ENCODE measurements at places on chromosomes 12 and 14.

DNA sequence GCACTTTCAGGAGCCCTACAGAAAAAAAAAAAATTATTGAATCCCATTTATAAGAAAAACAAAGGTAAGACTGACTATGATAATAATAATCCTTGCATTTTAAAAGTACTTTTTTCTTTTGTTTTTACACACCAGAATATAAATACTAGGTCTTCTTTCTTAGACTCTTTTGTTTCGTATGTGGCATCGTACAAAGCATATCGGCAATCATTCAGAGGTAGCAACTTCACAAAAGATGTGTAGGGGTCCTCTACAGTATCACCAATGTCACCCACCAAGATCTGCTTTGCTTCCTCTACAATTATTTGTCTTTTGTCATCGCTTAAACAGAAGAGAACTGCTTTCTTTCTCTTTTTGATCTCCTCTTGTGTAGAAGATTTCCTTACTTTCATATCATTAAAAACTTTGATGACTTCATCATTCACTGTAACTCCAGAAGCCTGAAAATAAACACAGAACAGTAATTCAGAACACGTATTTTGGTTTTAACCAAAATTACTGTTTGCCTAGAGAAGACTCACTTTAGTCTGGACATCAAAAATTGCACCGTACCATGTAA, 1.2 kb downstream of the CFL2 start:
- DNase-seq: no peak

DNA sequence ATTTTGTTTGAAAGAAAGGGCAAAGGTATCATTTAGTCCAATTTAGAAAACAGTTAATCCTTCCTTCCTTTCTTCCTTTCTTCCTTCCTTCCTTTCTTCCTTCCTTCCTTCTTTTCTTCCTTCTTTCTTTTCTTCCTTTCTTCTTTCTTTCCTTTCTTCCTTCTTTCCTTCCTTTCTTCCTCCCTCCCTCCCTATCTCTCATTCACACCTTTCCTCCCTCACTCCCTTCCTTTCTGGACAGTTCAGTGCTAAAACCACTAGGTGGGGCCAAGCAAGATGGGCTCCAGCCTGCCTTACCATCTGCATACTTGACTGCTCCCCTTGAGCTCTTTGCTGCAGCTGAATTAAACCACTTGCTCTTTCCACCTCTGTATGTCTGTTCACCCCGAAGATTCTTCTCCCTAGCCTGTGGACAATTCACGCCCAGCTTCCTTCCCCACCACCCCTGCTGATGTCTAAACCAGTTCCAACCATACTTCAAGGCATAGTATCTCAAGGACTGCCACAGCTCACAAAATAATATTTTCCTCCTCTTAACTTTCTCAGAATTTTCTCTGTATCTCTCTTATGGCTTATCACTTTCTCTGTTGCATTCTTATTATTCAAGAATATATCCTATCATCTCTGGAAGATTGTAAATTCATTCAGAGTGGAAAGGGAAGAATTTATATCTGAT, 78.0 kb downstream of the DBX2 start:
- DNase-seq: no peak

DNA sequence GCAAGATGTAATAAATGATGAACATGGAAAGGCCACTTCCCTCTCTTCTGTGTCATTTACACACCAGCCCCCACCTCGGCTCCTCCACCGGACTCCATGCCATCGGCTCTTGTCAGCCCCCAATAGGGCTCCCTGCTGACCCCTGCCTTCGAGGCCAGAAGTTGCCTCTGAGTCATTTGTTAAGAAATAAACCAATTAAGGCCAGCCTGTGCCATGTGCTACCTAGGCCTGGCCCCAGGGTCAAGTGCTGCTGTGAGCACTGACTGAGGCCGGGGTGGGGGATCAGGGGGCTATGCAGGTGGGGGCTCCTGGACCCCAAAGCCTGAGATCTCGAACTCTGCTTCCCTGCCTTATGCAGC, 53.2 kb downstream of the TESC start:
- peak; percentile 63 for DNase-seq

GRCh38 chr14:46404865-46405811, 246.4 kb downstream of the RPL10L start:
- no peak for DNase-seq

- no peak for DNase-seq
Measured at GRCh38 chr14:70398706-70399431, 18.0 kb downstream of the SYNJ2BP start.

GRCh38 chr12:118912697-118913270, 68.6 kb upstream of the SRRM4 start:
- no peak for DNase-seq

DNA sequence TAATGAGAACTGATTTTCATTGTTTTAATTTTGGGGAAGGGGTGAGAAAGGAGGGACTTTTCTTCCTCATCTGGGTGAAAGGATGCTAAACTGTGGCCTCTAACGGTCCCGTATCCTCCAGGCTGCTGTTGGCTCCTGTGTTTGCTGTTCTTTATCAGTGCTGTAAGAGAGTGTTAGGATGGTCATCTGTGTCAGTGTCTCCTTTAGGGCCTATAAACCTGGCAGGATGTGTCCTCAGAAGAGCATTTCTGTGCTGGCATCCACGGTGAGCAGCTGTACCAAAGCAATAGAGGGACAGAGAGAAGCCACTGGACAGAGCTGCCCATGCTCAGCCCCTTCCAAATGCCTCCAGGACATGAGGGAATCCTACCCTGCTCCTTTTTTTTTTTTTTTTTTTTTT, 253.1 kb downstream of the ZFP36L1 start:
- no peak for DNase-seq

DNA sequence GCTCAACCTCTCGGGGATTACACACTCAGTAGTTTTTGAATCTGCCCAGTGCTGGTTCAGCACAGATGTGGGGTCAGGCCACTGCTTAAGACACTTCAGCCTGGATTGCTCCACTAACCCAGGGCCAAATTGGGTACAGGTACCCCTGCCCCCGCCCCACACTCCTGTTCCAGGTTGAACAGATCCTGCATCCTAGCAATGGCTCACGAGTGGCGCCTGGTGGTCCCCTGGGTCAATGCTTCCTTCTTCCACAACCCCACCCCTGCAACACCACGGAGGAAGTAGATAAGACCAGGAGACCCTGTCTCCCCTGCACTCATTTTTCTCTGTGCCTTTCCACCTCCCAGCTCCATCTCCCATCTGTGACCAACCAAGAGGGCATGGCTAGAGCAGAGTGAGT, 108.4 kb downstream of the ESRRB start:
- no peak for DNase-seq

- no peak for DNase-seq
Measured at GRCh38 chr12:104356231-104357115, 52.9 kb downstream of the EID3 start.

GRCh38 chr12:66965621-66966020, 286.7 kb upstream of the GRIP1 start:
- no peak for DNase-seq

DNA sequence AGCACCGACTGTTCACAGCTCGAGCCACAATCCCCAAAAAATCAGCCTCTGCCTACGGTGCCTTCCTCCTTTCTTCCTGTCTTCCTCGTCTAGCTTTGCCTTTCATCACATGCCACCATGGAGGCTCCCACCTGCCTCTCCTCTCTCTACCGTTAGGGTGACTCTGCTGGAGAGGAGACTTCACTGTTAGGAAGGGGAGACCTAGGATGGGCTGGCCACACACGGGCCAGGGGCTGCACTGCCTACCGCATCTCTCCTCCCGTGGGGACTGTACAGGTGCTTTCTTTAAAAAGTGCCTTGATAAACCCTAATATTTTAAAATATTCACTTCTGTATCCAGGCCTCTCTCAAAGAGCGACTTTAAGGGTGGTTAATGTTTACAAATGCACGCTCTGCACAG, 1104.7 kb downstream of the BCL11B start:
- no peak for DNase-seq

DNA sequence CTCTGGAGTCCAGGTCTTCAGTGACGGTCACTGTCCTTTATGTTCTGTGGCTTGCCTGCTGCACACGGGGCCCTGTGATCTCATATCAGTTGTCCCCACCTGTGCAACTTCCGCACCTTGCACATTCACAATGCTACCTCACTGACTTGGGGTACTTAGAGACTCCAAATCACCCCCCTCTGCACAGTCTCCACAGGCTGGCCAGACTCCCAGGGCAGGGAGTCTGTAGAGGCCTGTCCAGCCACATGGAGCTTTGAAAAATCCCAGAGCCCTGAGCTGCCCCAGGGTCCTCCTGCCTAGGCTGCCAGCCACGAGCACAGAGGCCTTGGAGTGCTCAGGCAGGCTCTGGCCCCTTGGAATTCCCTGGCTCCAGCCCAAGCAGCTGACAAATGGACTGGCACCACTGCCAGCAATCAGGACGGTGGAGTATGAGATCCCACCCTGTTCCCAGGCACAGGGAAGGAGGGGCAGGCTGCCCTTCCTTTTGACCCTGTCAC, 26.4 kb downstream of the CMKLR1 start:
- no peak for DNase-seq

GRCh38 chr12:549476-550082, 89.8 kb downstream of the B4GALNT3 start:
- no peak for DNase-seq

- DNase-seq: no peak
Measured at GRCh38 chr14:91369628-91370445, 47.8 kb downstream of the CCDC88C start.

DNA sequence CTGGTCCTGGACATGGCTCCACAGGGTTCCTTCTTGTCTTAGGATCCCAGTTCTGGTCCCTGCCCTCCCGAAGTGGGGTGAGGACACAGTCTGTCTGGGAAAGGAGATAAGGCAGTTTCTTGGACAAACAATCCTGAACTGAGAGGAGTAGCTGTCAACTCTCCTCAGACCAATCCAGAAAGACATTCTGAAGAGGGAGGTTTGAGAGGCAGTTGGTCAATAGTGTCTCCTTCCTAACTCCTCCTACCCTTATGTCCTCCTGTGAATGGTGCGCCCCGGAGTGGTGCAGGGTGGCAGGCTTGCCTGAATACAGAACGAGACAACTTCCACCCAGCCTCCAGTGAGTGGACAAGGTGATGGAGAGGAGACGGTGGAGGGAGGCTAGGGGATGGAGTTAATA, 15.4 kb upstream of the ASIC1 start:
- no peak for DNase-seq

DNA sequence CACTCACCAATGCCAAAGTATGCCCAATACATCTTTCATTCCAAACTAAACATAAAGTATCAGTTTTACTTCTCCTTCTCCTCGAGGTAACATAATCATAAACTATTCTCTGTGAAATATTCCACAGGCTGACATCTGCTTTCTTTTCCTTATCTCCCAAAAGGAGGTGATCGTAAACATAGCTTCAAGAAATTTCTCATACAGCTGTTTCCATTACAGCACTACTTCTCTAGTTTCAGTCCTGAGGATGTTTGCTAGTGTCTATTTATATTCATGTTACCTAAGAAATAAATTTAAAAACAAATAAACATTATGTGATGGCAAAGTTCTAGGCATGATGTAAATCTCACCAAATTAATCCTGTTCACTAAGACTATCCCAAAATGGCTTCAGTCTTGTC, 90.1 kb upstream of the CPSF6 start:
- no peak for DNase-seq

- no peak for DNase-seq
Measured at GRCh38 chr14:92564344-92565039, 50.9 kb downstream of the RIN3 start.

GRCh38 chr12:132116709-132117557, 27.2 kb downstream of the DDX51 start:
- no peak for DNase-seq

- DNase-seq: no peak
Measured at GRCh38 chr14:86015941-86016340, 486.0 kb downstream of the FLRT2 start.

- no peak for DNase-seq
Measured at GRCh38 chr14:20412411-20412810, 890 bp downstream of the TEP1 start.

DNA sequence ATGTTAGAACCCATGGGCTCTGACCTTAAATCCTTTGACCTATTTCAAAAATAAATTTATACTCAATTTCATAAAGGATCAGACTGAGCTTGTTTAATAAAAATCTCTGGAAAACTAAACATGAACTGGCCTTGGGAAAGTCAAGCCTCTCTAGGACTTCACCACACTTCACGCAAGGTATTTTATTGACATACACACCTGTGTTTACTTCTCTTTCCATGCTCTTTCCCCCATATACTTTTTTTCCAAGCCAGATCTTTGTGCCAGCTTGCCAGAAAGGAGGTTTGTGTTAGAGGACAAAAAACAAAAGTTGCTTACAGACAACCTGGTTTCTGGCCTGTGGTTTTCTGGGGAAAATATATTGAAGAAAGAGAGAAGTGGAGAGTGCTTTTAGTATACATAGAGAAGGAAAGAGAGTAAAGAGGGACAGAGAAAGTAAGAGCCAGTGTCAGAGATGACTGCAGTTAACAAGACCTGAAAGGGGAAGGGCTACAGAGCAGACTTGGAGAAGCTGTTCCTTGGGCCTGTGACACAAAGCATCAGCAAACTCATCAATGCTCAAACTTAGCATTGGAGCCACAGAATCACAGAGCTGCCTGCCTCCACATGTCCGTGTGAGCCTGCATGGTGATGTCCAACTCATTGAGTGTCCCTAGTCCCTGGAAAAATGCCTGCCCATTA, 77.3 kb upstream of the TMTC2 start:
- DNase-seq: no peak

DNA sequence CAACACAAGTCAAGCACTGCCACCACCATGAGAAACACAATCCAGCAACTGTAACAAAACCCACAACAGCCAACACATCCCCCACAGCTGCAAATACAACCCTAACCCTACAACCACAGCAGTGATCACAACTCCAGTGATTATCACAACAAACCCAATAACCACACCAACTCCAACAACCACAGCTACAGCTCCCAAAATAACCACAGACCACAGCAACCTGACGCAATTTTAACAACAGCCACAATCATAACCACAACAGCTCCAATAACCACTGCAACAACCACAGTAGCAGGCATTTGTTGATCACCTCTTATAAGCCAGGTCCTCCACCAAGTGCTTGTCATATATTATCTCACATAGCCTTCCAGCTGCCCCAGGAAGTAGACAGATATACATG, 42.2 kb upstream of the FAM181A start:
- no peak for DNase-seq

DNA sequence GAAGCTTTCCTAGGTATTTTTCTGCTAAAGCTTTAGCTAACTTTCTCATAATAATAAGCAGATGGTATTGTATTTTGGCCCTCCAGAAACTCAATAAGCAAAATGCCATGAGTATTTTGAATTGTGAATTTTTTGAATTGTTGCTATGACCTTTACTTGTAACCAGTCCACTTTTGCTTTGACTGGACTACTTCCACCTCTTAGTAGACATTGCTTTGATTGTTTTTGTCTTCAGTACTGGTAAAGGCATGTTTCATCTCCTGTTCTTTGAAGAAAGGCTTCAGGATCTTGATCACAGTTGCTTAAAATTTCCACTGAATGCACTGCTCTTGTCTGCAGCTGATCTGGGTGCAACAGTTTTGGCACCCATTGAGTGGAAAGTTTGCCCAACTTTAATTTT, 102.3 kb downstream of the TRMT5 start:
- DNase-seq: no peak

- DNase-seq: no peak
Measured at GRCh38 chr12:125852116-125852515, 786.9 kb downstream of the AACS start.

All from erythroblast (primary cell).